ENCODE measurements at places on chromosomes 1 and 21.

- no peak for DNase-seq
- H3K36me3 ChIP-seq, result no peaks in the 10 kb centered on the region
These were observed 11.6 kb upstream of the GPR153 start for GRCh38 chr1:6272452-6272851.

GRCh38 chr1:112307930-112308591 lies 88.0 kb upstream of the CTTNBP2NL start:
- H3K4me1 ChIP-seq, result no peaks in the 10 kb centered on the region
- no peak for DNase-seq
- no peak overlapping the region for H3K4me3 ChIP-seq
- H3K27ac ChIP-seq, result no peak overlapping the region
- no peaks in the 10 kb centered on the region for H3K36me3 ChIP-seq
- H3K27me3 ChIP-seq, result peaks cover 4% of the 10 kb centered on the region

- no peak for DNase-seq
- no peaks in the 10 kb centered on the region for H3K27me3 ChIP-seq
- no peaks in the 10 kb centered on the region for H3K4me1 ChIP-seq
These were observed 148.6 kb downstream of the CHD1L start for GRCh38 chr1:147391114-147391513.

- H3K27ac ChIP-seq, result no peak overlapping the region
- DNase-seq, result no peak
- no peaks in the 10 kb centered on the region for H3K4me1 ChIP-seq
- no peak overlapping the region for H3K4me3 ChIP-seq
These were observed 383.3 kb downstream of the HHAT start for GRCh38 chr1:210711825-210712612.

GRCh38 chr1:211843018-211843417 lies 12.5 kb upstream of the LPGAT1 start:
- peaks cover 17% of the 10 kb centered on the region for H3K27me3 ChIP-seq
- no peak for DNase-seq
- no peak overlapping the region for H3K4me3 ChIP-seq
- no peak overlapping the region for H3K27ac ChIP-seq

GRCh38 chr1:182246783-182247182 lies 144.8 kb downstream of the GLUL start:
- H3K27me3 ChIP-seq, result no peaks in the 10 kb centered on the region
- no peaks in the 10 kb centered on the region for H3K36me3 ChIP-seq
- DNase-seq, result no peak

DNA sequence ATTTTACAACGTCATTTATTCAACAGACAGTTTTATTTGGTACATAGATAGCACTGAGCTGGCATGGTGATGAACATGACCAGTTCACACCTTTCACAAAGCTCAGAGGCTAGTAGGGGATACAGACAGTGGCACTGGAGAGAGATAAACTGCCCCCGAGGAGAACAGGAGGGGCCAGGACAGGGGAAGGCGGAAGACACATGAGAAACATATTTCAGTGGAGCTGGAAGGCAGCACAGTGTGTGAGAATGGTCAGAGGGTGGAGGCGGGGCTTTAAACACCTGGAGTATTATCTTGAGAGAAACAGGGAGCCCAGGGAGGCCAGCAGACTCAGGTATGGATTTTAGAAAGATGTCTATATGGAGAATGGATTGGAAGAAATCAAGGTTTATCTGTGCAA lies 49.5 kb downstream of the CHML start:
- peaks cover 23% of the 10 kb centered on the region for H3K4me1 ChIP-seq
- H3K27me3 ChIP-seq, result no peaks in the 10 kb centered on the region
- no peaks in the 10 kb centered on the region for H3K36me3 ChIP-seq
- no peak overlapping the region for H3K27ac ChIP-seq

- H3K27me3 ChIP-seq, result no peaks in the 10 kb centered on the region
- DNase-seq, result no peak
- H3K4me1 ChIP-seq, result no peaks in the 10 kb centered on the region
- H3K36me3 ChIP-seq, result no peaks in the 10 kb centered on the region
These were observed 4.9 kb downstream of the SCNN1D start for GRCh38 chr1:1285102-1285571.

- H3K4me3 ChIP-seq, result no peak overlapping the region
- no peak overlapping the region for H3K27ac ChIP-seq
- H3K4me1 ChIP-seq, result no peaks in the 10 kb centered on the region
- H3K36me3 ChIP-seq, result no peaks in the 10 kb centered on the region
- DNase-seq, result no peak
- no peaks in the 10 kb centered on the region for H3K27me3 ChIP-seq
These were observed 63.2 kb downstream of the PRKAB2 start for GRCh38 chr1:147109041-147109440.

DNA sequence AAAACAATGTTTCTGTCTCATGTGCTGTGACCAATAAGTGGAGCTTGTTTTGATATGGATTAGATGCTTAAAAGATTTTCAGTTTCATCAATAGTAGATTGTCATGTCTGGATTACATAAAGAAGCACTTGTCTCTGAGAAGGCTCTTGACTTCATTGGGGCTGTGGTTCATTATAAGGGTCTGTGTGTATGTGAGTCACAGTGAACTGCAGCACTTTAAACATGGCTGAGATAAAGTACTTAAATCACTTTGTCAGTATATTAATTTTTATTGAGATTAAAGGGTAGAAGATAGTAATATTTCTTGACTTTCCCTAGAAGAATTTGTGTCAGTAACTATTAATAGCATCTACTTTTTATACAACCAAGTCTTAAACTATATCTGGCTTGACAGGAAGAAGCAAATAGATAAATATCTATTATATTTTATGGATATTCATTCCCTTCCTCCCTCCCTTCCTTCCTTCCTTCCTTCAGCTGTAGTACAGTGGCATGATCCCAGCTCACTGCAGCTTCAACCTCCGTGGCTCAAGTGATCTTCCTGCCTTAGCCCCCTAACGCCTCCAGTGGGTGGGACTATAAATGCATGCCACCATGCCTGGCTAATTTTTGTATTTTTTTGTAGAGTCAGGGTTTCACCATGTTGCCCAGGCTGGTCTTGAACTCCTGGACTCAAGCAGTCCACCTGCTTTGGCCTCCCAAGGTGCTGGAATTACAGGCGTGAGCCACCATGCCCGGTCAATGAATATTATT lies 48.8 kb downstream of the ZFYVE9 start:
- no peak overlapping the region for H3K4me3 ChIP-seq
- H3K4me1 ChIP-seq, result peaks cover 44% of the 10 kb centered on the region
- no peak for DNase-seq
- H3K27ac ChIP-seq, result no peak overlapping the region
- H3K27me3 ChIP-seq, result no peaks in the 10 kb centered on the region

GRCh38 chr1:35707601-35708440 lies 10.9 kb downstream of the C1orf216 start:
- H3K36me3 ChIP-seq, result no peaks in the 10 kb centered on the region
- H3K4me1 ChIP-seq, result no peaks in the 10 kb centered on the region
- H3K4me3 ChIP-seq, result peak overlapping the region; percentile 72
- no peak overlapping the region for H3K27ac ChIP-seq
- no peaks in the 10 kb centered on the region for H3K27me3 ChIP-seq

DNA sequence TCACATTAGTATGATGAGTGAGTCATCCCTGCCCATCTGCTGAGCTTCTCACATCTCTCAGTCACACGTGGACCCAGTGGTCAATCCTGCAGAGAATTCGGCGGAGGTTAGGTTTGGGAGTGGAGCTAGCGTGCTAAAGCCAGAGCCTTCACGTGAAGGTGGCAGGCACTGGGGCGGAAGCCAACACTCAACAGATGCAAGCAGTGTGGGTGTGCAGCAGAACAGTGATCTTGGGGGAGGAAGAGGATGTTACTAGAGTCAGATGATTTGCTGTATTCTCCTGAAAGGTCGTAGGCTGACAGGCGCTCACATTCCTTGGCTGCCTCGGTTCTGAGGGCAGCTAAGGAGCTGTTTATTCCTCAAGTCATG lies 6.7 kb downstream of the C1orf115 start:
- H3K4me1 ChIP-seq, result no peaks in the 10 kb centered on the region
- peak; percentile 46 for DNase-seq
- no peak overlapping the region for H3K27ac ChIP-seq
- H3K4me3 ChIP-seq, result no peak overlapping the region
- no peaks in the 10 kb centered on the region for H3K36me3 ChIP-seq
- H3K27me3 ChIP-seq, result peaks cover 21% of the 10 kb centered on the region

GRCh38 chr1:57799490-57800115 lies 375.7 kb upstream of the DAB1 start:
- no peak overlapping the region for H3K4me3 ChIP-seq
- no peak for DNase-seq
- H3K36me3 ChIP-seq, result no peaks in the 10 kb centered on the region
- no peak overlapping the region for H3K27ac ChIP-seq

GRCh38 chr1:28071813-28072212 lies 16.6 kb downstream of the EYA3 start:
- peaks cover 19% of the 10 kb centered on the region for H3K4me1 ChIP-seq
- H3K27ac ChIP-seq, result no peak overlapping the region
- H3K27me3 ChIP-seq, result no peaks in the 10 kb centered on the region
- H3K36me3 ChIP-seq, result 0 out of 2 replicates have a peak, but pooled peaks cover 2% of the 10 kb centered on the region
- no peak for DNase-seq

- no peaks in the 10 kb centered on the region for H3K36me3 ChIP-seq
- H3K4me1 ChIP-seq, result peaks cover 8% of the 10 kb centered on the region
- H3K4me3 ChIP-seq, result no peak overlapping the region
- no peak overlapping the region for H3K27ac ChIP-seq
- no peak for DNase-seq
These were observed 110.5 kb upstream of the COL11A1 start for GRCh38 chr1:103218821-103219220.

GRCh38 chr1:54611621-54612020 lies 11.7 kb downstream of the FAM151A start:
- H3K27me3 ChIP-seq, result no peaks in the 10 kb centered on the region
- H3K4me3 ChIP-seq, result no peak overlapping the region
- H3K4me1 ChIP-seq, result no peaks in the 10 kb centered on the region
- H3K27ac ChIP-seq, result no peak overlapping the region
- no peak for DNase-seq
- H3K36me3 ChIP-seq, result no peaks in the 10 kb centered on the region

DNA sequence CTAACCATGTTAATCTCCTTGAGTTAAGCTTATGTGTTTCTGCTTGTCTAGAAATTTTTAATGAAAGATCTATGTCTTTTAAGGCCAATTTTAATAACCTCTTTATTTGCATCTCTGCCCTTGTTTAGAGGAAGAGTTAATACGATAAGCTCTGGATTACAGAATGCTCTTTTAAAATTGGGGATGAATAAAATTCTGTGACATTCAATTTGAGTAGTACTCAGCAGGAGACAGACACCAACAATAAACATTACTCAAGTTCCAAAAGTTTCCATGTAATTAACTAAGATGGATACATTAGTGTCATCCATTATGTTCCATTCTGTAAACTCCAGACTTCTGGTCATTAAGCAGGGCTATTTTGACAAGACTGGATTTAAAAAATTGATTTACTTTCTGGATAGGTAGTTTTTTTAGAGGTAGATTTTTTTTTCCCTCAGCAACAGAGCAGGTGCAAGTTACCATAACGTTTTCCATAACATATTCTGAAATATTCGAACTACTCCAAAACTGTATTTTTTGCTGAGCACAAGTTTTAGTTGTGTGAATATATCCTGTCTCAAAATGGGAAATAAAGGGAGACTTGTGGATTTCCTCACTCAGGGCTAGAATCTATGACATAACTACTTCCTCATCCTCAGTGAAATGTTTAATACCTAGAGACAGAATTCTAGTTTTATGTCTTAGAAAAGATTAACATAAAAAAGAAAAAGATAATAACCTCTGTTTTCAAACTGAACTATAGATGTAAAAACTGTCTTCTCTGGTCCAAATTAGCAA lies 221.7 kb downstream of the NEGR1 start:
- H3K36me3 ChIP-seq, result no peaks in the 10 kb centered on the region
- H3K4me3 ChIP-seq, result no peak overlapping the region
- no peaks in the 10 kb centered on the region for H3K4me1 ChIP-seq
- no peak overlapping the region for H3K27ac ChIP-seq
- no peaks in the 10 kb centered on the region for H3K27me3 ChIP-seq

DNA sequence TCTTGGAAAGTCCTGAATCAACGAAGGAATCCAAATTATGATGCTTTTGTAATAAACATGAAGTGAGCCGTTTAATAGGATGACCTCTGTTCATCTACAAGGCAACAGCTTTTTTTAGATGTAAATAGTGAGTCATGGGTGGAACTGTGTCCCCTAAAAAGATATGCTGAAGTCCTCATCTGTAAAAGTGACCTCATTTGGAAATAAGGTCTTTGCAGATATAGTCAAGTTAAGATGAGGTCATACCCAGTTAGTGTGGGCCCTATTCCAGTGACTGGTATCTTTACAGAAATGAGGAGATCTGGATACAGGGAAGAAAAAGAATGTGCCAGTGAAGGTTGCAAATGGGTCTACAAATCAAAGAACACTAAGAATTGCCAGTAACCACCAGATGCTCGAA lies 1287.3 kb upstream of the ADGRL4 start:
- no peaks in the 10 kb centered on the region for H3K36me3 ChIP-seq
- H3K27me3 ChIP-seq, result no peaks in the 10 kb centered on the region
- H3K27ac ChIP-seq, result no peak overlapping the region
- DNase-seq, result no peak
- no peaks in the 10 kb centered on the region for H3K4me1 ChIP-seq
- no peak overlapping the region for H3K4me3 ChIP-seq

- peaks cover 30% of the 10 kb centered on the region for H3K27me3 ChIP-seq
- DNase-seq, result peak; percentile 30
- H3K4me1 ChIP-seq, result no peaks in the 10 kb centered on the region
- no peak overlapping the region for H3K27ac ChIP-seq
These were observed 40.4 kb downstream of the RIMS3 start for GRCh38 chr1:40625076-40625475.

DNA sequence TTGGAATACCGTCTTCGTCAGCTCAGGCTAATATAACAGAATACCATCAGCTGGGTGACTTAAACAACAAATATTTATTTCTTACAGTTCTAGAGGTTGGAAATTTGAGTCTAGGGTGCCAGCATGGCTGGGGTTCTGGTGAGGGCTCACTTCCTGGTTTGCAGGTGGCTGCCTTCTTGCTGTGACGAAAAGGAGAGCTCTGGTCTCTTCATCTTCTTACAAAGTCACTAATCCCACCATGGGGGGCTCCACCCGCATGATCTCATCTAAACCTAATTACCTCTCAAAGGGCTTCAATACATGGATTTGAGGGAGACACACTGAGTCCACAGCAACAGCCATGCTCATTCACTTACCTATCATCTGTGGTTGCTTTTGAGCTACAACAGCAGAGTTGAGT lies 78.3 kb downstream of the PSMG1 start:
- no peaks in the 10 kb centered on the region for H3K36me3 ChIP-seq
- DNase-seq, result no peak
- H3K4me3 ChIP-seq, result 0 out of 2 replicates have a peak overlapping the region, but pooled peaks have one; percentile 8
- H3K4me1 ChIP-seq, result peaks cover 16% of the 10 kb centered on the region
- H3K27me3 ChIP-seq, result no peaks in the 10 kb centered on the region

DNA sequence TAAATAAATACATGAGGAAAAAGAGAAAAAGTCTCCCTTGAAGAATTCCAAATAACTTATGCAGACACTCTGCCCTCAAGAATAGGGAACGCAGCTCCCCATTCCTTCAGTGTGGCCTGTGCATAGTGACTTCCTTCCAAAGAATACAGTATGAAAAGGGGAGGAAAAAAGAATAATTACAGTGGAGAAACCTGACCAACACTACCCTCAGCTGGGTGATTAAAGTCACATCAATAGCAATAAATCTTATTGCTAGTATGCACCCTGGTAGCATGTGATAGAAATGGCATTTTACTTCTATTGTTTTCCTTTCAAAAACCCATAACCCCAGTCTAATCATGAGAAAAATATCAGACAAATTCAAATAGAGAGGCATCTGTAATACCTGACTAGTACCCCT lies 85.1 kb downstream of the ZZZ3 start:
- peaks cover 12% of the 10 kb centered on the region for H3K36me3 ChIP-seq
- no peak for DNase-seq
- no peaks in the 10 kb centered on the region for H3K27me3 ChIP-seq
- H3K27ac ChIP-seq, result no peak overlapping the region
- H3K4me1 ChIP-seq, result no peaks in the 10 kb centered on the region
- no peak overlapping the region for H3K4me3 ChIP-seq
